ENCODE measurements at places on chromosomes 5 and 9.

GRCh38 chr5:373710-374602, 52.4 kb downstream of the AHRR start:
- DNase-seq, result peak; percentile 89

- DNase-seq, result no peak
Observed at GRCh38 chr9:111438541-111439235, 45.5 kb downstream of the ECPAS start.

DNA sequence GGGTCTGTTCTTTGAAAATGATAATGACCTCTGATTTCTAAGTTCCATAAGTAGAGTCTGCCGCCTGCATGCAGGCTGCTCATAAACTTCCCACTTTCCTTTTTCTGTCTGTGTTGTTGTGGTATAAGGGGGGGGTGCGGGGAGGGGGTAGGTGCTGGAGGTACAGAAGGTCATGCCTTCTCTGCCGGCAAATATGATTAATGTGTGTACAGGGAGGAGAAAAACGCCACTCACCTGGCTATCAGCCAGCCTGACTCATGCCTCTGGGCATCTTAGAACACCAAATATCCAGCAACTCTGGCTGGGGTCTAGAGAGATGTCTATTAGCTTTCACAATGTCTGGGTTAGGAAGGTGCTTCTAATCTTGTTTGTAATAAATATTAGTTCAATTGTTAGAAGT, 128.3 kb downstream of the EFNA5 start:
- no peak for DNase-seq

- DNase-seq, result no peak
Observed at GRCh38 chr5:76386360-76386759, 16.7 kb upstream of the IQGAP2 start.

- DNase-seq, result no peak
Observed at GRCh38 chr9:124078641-124079040, 67.1 kb downstream of the LHX2 start.

GRCh38 chr5:89934069-89934468, 475.5 kb downstream of the CETN3 start:
- DNase-seq, result no peak

- no peak for DNase-seq
Observed at GRCh38 chr9:14515571-14516198, 177.5 kb downstream of the ZDHHC21 start.

GRCh38 chr5:127564002-127564769, 46.7 kb downstream of the PRRC1 start:
- DNase-seq, result no peak

GRCh38 chr9:120927269-120928014, 846 bp upstream of the TRAF1 start:
- DNase-seq, result peak; percentile 52

GRCh38 chr5:61802456-61802855, 470.4 kb downstream of the ZSWIM6 start:
- no peak for DNase-seq

GRCh38 chr5:98593418-98593817, 180.0 kb upstream of the RGMB start:
- no peak for DNase-seq

GRCh38 chr5:79936646-79937216, 54.3 kb downstream of the MTX3 start:
- DNase-seq, result no peak

DNA sequence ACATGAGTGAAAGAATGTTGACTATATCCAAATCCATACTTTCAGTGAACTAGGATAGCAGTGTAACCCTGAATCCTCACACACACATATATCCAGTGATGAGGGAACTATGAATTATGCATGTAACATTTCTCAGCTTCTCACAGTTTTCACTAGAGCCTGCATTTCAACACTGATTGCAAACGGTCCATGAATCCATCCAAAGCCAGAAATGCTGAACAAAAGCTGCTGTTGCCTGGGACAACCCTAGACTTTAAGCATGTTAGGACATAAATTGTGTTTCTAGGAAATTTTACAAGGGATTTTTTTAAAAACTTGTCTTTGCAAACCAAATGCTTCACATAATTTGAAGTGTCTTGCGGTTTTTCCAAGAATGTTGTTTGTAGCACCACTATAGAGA, 2010.0 kb upstream of the WWC1 start:
- no peak for DNase-seq

DNA sequence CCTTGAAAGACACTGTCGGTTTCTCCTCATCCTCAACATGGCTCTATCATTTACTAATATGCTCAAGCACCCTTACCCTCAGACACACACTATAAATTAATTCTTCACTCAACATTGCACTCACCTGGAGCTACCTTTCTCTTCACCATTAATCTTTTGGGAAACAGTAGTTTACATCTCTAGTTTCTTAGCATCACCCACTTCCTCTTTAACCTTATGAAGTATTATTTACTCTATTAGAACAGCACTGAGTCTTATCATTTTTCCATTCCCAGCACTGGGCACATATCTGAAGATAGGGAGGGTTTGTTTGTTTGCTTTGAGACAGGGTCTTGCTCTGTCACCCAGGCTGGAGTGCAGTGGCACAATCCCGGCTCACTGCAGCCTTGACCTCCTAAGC, 213.5 kb downstream of the SMARCA2 start:
- no peak for DNase-seq

DNA sequence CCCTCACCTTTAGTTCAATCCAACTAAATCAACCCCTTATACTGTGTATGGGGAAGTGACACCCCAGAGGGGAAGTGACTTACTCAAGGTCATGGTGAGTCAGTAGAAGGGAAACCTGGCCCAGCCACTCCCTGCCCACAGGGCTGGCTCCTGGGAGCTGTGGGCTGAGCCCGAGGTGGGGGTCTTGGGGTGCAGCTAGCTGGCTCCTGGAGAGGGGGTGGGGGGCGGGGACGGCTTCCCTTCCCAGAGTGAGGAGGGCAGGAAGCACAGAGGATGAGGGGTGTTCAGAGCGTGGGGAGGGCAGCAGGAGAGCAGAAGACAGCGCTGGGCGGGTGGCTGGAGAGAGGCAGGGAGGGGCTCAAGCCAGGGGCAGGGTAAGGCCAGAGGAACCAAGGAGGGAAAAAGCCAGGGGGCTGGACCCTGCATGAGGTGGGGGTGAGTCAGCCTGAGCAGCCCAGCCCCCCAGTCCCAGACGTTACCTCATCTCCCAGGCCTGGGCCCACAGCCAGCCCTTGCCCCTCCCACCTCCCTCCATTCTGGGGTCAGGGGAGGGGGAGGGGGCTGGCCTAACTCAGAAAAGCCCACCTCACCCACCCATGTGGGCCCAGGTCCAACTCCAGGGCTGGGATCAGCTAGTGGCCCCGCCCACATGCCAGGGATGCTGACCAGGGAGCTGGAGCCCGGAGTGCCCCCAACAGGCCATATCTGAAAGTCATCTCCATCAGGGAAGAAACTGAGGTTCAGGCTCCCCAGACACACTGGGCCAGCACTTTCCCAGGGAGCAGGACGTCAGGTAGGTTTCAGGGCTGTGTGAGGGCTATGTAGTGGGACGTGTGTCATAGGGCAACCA, 2.8 kb downstream of the PDLIM7 start:
- DNase-seq, result no peak

DNA sequence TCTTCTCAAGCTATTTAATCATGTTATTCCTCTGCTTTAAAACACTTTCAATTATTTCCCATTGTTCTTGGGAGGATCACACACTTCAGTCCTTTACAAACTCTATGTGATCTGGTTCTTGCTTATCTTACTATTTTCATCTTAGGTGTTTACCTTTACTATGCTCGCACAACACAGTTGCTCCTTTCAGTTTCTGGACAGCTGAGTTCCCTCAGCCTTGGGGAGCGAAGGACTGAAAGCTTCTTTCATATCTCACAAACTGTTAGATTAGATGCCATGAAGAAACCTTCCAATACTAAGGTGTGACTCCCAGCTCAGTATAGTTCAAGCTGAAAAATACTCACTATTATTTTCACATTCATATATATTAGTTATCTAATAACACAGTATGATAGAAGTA, 117.9 kb downstream of the CDC42SE2 start:
- no peak for DNase-seq

DNA sequence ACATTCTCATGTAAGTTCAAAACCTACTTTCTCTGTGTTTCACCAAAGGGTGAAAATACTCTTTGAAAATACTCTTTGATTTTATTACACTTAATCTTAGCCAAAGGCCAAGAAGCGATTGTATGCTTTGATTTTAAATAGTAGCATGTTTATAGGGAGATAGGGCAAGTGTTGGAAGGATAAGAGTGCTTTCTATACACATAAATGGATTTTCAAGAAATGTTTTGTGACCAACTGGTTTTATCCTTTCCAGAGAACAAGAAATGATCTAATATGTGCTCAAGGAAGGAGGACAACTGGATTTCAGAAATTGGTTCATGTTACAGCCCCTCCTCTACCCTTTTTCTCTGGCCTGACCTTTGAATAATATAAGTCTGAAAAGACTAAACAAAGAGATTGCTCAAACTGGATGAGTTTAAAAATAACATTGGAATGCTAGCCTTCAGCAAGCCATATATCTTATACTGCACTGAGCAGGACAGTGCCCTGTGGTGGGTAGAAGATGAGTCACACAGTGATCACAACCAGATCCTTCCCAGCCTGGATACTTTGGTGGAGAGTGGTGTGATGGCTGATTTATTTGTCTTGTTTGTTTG, 13.1 kb downstream of the PALM2AKAP2 start:
- no peak for DNase-seq

All from activated T-cell treated with anti-CD3 and anti-CD28 coated beads, Interleukin-2, amount 50 U/mL, for 24 hours (primary cell).